ENCODE measurements at places on chromosomes 12 and 14. TPM values are rescaled to one million over a fixed set of nuclear protein-coding genes. Genes with fewer than 3 reads are reported as not detected.

OVCH1 gene
- 1.2 TPM for total RNA-seq

- DNase-seq, result no peak
Observed at GRCh38 chr14:100295376-100296105, 10.7 kb downstream of the SLC25A29 start.

CIPC gene
- total RNA-seq, result 44.5 TPM

OASL gene
- total RNA-seq, result 0.16 TPM

DNA sequence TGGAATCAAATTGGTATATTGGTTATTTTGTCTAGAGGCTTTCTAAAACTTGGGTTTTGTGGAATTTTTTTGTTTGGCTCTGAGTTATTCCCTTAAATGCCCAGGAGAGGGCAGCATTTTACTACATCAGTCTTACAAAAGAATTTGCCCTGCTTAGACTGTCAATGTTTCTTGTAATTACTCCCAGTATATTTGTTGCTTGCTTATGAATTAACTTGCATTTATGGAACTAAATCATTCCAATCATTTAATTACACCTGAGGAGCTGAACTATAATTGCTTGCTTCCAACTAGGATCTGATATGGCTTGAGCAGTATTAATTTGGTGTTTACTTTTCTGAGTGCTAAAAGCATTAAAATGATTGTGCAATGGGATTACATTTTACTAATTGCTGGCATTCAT lies 48.7 kb downstream of the MIPOL1 start:
- DNase-seq, result no peak

DNA sequence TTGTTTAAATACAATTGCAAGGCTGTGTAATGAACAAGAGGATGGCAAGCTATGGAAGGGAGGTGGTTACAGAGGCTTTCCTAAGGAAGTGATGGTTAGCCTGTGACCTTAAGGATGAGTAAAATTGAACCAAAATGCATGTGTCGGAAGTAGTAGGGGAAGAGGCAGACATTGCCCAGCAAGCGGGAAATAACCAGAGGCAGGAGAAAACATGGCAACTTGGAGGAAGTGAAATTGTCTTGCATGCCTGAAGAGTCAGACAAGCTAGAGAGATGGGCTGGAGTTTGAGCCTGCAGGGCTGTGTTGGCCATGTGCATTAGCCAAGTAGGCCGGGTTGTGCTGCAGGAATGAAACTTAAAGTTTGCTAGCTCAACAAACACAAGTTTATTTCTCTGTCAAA lies 96.2 kb downstream of the BTG1 start:
- no peak for DNase-seq

LAG3 gene
- total RNA-seq, result not detected

- peak; percentile 73 for DNase-seq
Observed at GRCh38 chr12:125093681-125094330, 28.6 kb downstream of the AACS start.

DNA sequence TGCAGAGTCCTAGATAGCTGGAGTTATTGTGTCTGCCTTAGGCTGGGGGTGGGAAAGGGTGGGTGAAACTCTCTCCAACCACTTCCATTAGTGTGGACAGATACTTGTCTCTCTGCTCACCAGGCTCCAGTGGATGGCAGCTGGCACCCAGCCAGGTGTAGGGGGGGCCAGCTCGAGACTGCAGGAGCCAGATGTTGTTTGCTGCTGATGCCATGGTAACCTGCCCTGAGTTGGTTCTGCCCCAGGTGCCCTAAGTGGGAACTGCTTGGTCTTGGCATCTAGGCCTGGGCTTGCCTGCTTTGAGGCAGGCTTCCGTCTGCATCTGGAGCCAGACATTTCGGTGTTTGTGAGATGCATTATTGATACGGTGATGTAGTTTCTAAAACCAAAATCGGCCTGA lies 82.2 kb downstream of the ADCK1 start:
- DNase-seq, result peak; percentile 13

TDG gene
- total RNA-seq, result 61.1 TPM

- DNase-seq, result no peak
Observed at GRCh38 chr14:33851931-33852330, 98.9 kb downstream of the EGLN3 start.
